Stimulated activated CD4-positive, alpha-beta T cell treated with anti-CD3 and anti-CD28 coated beads, TNF-alpha, amount 100 ng/mL, for 48 hours (primary cell): ENCODE measurements at places on chromosomes 6 and 20.

- no peak for DNase-seq
Observed at GRCh38 chr20:19621072-19621471, 137.0 kb upstream of the RIN2 start.

DNA sequence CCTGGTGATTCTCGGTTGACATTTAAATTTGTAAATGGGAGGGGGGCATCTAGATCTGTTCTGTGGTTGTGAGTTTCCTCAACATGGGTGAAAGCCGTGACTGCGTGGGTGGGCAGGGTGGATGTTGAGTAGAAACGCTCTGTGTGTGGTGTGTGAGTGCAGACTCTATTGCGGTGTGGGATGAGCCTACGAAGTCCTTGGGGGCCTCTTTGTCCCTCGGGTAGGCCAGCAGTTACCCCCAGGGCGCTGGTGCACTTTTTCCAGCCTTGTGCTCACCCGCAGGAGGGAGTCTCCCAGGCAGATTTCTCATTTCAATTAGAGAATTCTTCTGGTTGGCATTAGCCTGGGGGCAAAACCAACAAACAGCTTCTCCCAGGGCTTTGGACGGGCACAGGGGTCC is 10.6 kb downstream of the TOX2 start:
- DNase-seq, result peak; percentile 21

DNA sequence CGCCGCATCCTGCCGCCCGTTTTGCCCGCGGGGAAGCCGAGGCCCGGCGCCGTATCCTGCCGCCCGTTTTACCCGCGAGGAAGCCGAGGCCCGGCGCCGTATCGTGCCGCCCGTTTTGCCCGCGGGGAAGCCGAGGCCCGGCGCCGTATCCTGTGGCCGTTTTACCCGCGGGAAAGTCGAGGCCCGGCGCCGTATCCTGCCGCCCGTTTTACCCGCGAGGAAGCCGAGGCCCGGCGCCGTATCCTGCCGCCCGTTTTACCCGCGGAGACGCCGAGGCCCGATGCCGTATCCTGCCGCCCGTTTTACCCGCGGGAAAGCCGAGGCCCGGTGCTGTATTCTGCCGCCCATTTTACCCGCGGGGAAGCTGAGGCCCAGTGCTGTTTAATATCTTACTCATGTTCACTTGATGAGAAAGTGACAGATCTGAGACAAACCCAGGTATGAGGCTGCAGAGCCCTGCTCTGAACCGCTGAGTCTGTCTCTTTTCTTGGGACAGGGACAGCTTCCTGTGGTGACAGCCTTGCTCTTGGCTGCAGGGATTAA is 129.4 kb downstream of the CDH26 start:
- no peak for DNase-seq

DNA sequence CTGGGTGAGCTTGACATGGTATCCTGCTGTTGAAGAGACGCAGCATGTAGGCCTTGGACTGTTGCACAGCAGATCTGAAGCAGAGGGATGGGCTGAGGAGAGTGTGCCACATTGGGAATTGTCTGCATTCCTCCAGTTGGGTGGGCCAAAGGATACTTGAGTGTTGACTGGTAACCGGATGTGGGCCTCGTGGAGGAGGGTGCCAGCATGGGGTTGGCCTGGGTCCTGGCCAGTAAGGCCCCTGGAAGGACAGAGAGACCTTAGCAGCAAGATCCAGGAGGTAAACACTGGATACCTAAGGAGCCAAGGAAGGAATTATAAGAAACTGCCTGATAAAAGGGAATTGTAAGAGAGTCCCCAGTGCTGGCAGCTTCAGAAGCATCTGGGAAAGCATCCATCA is 76.9 kb downstream of the FIG4 start:
- DNase-seq, result no peak

GRCh38 chr20:54176610-54177009 is 2.8 kb upstream of the CYP24A1 start:
- DNase-seq, result no peak

DNA sequence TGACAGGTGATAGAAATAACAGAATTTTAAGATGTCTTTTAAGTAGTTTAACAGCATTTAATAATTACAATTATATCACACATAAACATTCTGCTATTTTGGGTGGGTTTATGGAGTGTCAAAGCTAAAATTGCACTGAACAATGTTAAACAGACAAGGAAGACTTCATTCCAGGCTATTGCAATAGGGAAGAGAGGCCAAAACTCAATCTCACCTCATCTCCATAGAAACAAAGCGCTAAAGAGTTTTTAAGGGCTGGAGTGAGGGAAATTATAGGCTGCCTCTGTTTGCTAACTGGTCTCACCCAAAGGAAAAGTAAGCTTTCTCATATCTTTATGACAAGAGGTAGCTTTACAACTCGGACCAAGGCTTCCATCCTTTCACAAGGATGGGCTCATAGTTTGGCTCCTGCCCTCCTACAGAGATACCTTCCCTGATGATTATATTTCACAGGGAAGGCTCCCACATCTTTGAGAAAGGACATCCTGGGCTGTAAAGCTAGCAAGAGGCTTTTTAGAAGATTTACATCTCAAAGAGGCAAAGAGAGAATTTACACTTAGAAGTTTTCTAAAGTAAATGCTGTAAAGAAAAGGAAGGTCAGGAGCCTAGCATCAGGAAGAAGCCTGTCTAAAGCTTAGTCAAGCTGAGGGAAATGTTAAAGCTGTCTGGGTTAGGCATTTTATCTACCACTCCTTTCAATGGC is 350.2 kb upstream of the IMPG1 start:
- no peak for DNase-seq

GRCh38 chr20:63712191-63712590 is 4.4 kb downstream of the ZGPAT start:
- DNase-seq, result no peak

DNA sequence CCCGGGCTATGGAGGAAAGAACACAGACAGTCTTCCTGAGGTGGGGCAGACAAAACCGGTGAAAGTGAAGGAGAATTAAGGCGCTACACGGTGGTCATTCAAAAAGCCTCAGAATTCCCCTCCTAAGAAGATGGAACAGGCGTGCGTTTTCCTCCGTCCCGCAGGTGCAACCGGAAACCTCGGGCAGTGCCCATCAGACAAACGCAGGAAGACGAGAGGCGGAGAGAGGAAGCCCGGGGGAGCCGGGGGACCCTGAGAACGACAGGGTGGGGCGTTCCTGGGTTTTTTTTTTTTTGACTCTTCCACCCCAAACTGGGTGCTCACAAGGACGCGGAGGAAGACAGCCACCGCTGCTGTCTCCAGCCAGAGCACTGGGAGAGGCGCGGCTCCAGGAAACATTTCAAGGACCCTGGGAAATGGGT is 25.4 kb downstream of the TTLL2 start:
- DNase-seq, result no peak

GRCh38 chr6:56849896-56850295 is 105.0 kb upstream of the BEND6 start:
- no peak for DNase-seq

- DNase-seq, result no peak
Observed at GRCh38 chr6:74735304-74735703, 470.5 kb downstream of the COL12A1 start.

DNA sequence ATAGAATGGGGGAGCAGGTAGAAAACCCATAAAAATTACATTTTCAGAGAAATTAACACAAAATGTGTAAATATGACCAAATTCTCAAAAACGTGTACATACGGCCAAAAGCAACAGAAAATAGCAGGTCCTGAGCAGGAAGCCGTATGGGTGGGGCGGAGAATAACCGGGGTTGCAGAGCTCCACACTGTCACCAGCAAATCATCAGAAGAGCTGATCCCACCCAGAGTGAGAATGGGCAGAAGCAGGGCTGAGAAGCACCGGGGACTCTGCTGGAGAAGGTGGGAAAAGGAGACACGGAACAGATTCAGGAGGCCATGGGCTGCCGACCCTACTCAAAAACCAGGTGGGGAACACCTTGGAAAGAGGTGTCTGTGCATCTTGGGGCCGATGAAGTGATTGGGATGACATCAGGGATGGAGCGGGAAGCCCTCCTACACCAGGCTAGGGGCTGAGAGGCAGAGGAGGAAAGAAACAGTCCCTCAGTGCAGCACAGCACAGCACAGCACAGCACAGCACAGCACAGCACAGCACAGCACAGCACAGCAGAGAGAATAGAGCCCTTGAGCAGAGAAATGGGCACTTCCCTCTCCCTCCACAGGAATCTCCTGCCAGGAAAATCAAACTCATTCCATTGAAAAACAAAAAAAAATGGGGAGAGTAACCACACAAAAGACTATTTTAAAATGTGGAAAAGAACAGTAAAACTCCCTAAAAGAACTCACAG is 22.3 kb downstream of the STX7 start:
- DNase-seq, result no peak

DNA sequence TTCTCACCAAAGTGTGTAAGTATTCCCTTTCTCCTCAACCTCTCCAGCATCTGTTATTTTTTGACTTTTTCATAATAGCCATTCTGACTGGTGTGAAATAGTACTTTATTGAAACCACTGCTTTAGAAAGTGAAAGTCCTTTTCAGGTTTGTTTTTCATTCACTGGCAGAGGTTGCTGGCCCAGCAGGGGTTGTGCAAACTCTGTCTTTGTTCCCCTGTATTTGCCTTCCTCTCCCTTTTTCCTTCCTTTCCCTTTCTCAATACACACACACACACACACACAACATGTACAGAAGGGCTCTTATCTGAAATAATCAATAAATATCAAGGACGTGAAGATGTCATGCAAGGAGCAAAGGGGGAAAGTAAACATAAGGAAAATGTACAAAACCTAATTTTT is 99.8 kb downstream of the LY86 start:
- no peak for DNase-seq

- no peak for DNase-seq
Observed at GRCh38 chr6:25024821-25025220, 89.1 kb upstream of the RIPOR2 start.

DNA sequence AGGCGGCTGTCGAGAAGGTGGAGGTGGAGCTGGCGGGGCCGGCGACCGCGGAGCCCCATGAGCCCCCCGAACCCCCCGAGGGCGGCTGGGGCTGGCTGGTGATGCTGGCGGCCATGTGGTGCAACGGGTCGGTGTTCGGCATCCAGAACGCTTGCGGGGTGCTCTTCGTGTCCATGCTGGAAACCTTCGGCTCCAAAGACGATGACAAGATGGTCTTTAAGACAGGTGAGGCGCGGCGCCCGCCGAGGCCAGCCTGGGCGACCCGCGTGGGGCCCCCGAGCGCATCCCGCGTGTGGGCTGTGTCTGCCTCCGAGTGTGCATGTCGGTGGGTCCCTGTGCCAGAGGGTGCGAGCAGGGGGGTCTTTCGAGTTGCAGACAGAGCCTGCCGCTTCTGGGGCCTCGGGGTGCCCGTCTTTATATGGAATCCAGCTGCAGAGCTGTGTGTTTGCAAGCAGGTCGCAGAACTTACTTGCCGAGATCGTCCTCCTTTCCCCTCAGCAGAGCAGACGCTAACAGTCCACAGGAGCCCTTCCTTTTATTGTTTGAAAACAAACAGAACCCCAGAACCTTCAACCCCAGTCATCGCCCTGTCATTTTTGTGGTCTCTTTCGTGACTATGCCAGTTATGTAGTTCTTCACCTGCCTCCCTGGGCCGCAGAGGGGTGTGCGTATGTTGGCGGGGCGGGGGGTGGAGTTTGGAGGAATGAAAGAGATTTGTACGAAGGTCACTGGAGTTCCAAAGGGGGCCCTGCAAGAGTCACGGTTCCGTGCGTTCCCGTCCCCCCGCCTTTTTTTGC is 766 bp downstream of the SLC16A10 start:
- peak; percentile 47 for DNase-seq

- DNase-seq, result no peak
Observed at GRCh38 chr6:138008791-138009190, 98.4 kb downstream of the PERP start.

- no peak for DNase-seq
Observed at GRCh38 chr20:10541668-10542411, 106.7 kb downstream of the SLX4IP start.

GRCh38 chr20:4247261-4247660 is 231.9 kb upstream of the RNF24 start:
- DNase-seq, result no peak

- DNase-seq, result no peak
Observed at GRCh38 chr20:49523767-49524360, 41.4 kb upstream of the KCNB1 start.

GRCh38 chr20:37518059-37518458 is 3.0 kb upstream of the NNAT start:
- DNase-seq, result no peak

GRCh38 chr6:96563853-96564252 is 925 bp downstream of the FHL5 start:
- DNase-seq, result no peak

- DNase-seq, result no peak
Observed at GRCh38 chr6:119161438-119161837, 83.0 kb upstream of the FAM184A start.

GRCh38 chr6:160036790-160037206 is 67.9 kb downstream of the IGF2R start:
- no peak for DNase-seq

- no peak for DNase-seq
Observed at GRCh38 chr6:87115402-87116135, 20.7 kb upstream of the CGA start.

GRCh38 chr6:88989215-88989614 is 25.8 kb upstream of the RNGTT start:
- DNase-seq, result no peak

DNA sequence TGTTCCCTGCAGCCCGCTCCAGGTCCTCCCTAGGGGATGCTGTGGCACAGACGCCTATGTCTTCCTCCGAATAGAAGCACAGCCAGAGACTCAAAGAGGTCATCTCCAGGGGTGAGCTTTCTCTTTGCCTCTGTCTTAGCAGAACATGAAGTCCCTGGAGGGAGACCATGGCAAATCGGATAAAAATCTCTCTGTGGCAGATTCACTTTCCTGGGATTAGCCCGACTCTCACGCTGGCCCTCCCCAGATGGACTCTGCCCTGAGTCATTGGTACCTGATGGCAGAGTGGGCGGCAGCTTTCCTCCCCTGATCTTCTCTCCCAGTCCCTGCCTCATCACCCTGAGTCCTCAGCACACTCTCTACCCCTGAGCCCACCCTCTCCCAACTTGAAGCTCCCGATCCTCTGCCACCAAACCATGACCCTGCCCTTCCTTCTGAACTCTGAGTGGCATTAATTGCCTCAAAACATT is 58.0 kb upstream of the CCDC167 start:
- DNase-seq, result no peak

DNA sequence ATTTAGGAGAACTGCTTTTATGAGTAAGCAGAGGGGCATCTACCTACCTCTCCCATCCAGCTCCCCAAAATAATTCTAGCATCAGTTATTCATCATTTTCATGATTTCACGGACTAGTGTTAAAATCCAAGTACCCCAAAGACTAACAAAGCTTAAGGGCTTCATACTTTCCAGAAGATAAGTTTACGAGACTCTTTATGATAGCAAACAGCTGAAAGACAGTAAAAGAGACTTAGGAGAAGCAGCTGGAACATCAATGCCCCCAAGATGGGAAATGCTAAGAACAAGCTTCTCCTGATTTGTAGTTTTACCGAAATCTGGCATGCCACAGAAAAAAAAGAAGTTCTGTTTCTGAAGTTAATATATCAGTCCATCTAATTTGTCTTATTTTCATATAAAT is 70.0 kb downstream of the COL12A1 start:
- no peak for DNase-seq

- no peak for DNase-seq
Observed at GRCh38 chr6:140271759-140272377, 897.4 kb upstream of the CITED2 start.
